CD4-positive, alpha-beta T cell treated with Interleukin-15 for 4 hours (primary cell): ENCODE measurements at places on chromosomes 2 and 18.

DNA sequence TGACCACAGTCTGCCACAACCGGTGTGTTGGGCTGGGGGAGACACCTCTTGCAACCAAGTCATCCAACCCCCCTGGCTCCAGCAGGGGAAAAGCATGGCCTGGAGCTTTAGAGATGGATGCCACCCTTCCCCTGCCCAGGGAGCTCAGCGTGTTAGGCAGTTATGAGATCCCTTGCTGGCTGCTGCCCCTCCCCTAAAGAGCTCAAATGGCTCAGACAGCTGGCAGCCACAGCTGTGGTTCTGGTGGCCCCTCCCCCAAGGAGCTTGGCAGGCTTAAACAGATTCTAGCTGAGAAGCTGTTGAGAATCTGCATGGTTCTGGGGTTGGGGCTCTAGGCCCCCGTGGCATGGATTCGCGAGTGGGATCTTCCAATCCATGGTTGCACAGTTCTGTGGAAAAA is 64.7 kb downstream of the TEX51 start:
- DNase-seq, result no peak

- DNase-seq, result no peak
These were observed 30.4 kb upstream of the GMCL1 start for GRCh38 chr2:69798909-69799526.

DNA sequence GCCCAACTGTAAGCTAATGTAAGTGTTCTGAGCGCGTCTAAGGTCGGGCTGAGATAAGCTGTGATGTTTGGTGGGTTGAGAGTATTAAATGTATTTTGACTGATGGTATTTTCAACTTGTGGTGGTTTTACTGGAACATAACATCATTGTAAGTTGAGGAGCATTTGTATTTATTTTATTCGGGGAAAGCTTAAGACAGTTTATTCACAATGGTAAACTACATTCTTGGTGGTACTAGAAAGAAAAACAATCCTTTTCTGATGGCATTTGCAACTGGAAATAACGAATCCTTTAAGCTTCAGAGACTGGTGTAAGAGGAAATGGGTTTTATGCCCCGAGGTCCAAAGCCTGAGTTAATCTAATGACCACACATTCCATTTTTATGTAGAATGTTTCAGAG is 283.3 kb upstream of the NETO1 start:
- DNase-seq, result no peak

GRCh38 chr18:35189510-35189909 is 51.3 kb upstream of the ZNF397 start:
- DNase-seq, result no peak
